ENCODE measurements at places on chromosomes 6 and 20.

GRCh38 chr6:33672808-33673207 is 38.7 kb downstream of the UQCC2 start:
- no peak for DNase-seq

DNA sequence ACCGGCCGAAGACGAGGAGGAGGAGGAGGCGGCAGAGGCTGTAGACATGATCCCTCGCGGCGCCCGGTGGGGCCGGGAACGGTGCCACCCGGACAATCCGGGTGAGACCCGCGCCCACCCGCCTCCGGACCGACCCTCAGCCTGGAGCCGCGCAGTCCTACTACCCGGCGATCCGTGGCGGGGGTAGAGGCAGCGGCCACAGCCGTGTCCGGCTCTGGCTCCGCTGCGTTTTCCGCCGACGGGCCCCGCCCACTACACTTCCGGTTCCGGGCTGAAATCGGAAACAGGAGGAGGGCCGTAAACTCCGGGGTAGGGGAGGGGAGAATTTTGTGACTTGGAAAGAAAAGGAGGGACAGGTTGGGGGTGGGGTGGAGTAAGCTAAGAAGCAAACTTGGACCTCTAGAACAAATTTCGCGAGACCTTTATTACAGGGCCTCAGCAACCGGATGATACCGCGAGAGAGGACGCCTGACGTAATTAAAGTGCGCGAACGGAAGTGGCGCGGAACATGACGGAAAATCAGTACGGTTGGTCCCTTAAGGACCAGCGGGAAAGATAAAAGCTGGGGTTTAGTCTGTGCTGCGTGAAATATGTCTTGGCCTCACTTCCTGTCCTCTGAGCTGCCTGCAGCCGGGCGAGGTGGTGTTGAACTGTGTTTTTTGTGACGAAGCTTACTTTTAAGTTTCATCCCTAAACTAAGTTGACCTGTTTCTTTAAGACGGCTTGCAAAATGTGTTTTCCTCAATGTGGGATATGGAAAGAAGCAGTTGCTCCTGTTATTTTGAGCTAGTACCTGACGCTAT is at the start of gene MAP3K7:
Gene MAP3K7, minus strand, starts transcription at position 237 of the 803 bp plus-strand sequence. Its CDS starts 189 bp downstream, at position 48.
- DNase-seq = peak; percentile 83

DNA sequence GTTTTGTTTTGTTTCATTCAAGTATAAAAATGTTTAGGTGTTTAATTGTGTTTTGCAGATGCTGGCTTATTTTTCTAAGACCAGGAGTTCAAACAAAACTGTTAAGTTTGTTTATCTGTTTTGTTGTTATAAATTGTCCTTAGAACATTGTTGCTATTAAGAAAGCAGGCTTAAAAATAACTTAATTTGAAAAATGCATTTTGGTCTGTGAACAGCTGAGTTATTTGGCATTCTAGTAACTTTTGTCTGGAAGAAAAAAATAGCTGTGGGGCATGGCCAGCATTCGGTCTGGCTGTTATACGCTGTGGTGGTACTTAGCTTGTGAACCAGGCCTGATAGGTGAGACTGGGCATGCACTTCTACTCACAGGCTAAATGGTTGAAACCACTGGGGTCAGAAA is 37.8 kb downstream of the SLX4IP start:
- DNase-seq = no peak

DNA sequence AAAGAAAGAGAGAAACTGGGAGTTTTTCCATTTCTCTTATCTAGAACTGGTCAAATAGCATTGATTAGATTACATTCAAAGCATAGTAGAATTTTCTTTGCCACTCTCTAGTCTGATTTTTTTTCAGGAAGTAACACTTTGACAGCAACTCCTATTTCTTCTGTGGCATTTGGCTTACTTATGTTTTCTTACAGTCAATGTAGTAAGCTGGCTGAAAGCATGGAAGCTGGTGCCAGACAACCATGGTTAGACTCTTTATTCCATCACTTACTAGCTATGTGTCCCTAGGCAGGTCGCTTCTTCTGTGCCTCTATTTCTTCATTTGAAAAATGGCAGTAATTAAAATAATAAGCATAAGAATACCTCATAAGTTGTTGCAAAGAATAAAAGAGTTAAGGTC is 54.2 kb upstream of the OPRM1 start:
- no peak for DNase-seq

DNA sequence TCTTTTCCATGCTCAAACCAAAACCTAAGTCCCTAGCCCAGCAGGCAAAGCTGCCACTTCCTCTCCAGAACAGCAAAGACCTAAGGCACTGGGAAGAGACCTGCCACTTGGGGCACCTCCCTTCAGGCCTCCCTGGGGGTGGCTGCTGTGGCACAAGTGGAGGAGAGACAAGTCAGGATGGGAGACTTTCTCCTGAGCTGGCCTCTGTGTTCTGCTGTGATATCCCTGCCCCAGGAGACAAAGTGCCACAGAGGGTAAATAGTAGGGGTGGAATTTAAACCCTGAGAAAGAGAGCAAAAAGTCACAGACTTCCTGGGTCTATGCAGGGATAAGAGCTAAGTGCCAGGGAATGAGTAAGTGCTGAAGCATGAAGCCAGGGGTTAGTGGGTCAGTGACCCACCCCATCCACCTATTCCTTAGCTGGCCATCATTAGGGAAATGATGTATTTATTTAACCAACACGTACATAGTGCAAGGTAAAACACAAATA is 84.2 kb downstream of the MRPL14 start:
- no peak for DNase-seq

DNA sequence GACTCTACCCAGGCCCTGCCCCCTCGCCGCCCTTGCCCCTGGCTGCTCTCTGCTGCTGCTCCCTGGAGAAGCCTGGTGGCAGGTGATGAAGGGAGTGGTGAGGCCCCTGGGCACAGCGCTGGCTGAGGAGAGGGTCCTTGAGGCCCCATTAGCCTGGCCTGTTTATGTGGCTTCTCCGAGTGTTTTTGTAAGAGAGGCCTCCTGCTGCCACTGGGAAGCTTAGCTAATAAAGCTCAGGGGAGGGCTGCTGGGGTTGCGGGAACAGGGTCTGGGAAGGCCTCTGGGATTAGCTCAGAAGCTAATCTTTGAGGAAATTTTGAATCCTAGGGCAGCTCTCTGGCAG is 15.5 kb downstream of the EBF4 start:
- DNase-seq = no peak

- DNase-seq = no peak
These were observed 80.8 kb upstream of the MPC1 start for GRCh38 chr6:166463359-166464067.
